ENCODE measurements at places on chromosomes 1 and 21.

DNA sequence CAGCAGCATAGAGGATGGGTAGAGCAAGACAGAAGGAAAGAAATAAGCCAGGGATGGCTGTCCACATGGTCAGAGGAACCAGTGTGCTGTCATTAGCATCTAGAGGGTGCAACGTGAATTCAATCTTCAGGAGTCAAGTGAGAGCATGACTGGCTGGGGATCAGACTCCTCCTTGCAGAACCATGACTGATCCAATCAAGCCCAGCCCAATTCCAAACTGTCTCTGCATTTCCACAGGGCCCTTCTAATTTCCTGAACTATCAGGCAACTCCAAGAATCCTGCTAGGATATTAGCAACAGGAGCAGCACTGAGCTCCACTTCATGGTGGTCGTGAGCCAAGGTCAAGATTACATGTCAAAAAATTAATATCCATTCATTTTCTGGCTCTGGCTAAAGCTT is 166.8 kb upstream of the CAMK1G start:
- DNase-seq, result no peak

- no peak for DNase-seq
These were observed 33.5 kb upstream of the AKT3 start for GRCh38 chr1:243883551-243883950.

GRCh38 chr1:10679496-10680220 is 116.8 kb downstream of the CASZ1 start:
- DNase-seq, result no peak

- no peak for DNase-seq
These were observed 151.7 kb downstream of the LYPLAL1 start for GRCh38 chr1:219325368-219325742.

- DNase-seq, result no peak
These were observed 838.6 kb downstream of the LTN1 start for GRCh38 chr21:28154121-28154520.

DNA sequence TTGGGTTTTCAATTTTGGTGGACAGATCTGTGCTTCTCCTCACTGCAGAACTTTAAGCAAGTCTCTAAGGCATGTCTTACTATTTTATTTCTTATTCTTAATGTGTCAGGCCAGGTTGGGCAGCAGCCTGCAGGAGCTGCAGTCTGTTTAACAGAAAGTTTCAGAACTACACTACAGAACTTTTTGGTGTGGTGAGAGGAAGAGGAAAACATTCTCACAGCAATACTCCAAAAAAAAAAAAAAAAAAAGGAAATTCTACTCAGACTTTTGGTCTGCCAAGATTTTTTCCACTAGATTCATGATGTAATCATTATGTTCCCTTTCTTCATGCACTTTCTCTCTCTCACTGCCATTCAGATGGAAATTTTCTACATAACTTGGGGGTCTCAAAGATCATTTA is 255.2 kb downstream of the COL11A1 start:
- no peak for DNase-seq

DNA sequence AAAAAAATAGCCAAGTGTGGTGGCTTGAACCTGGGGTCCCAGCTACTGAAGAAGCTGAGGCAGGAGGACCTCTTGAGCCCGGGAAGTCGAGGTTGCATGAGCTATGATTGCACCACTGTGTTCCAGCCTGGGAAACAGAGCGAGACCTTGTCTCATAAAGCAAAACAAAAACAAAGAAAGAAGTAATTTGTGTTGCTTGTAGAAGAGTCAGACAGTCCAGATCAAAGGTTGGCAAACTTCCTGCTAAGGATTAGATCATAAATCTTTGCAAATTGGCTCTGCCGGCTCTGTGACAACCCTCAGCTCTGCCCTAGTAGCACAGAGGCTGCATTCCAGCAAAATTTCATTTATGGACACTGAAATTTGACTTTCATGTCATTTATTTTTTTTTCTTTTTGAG is 19.0 kb upstream of the MFN2 start:
- DNase-seq, result no peak

GRCh38 chr1:234531151-234531635 is 52.2 kb upstream of the TARBP1 start:
- DNase-seq, result no peak
